Activated CD4-positive, CD25-positive, alpha-beta regulatory T cell (primary cell): ENCODE measurements at places on chromosomes 12 and 14.

GRCh38 chr14:89365061-89365801 lies 51.8 kb downstream of the FOXN3 start:
- peak; percentile 17 for DNase-seq

DNA sequence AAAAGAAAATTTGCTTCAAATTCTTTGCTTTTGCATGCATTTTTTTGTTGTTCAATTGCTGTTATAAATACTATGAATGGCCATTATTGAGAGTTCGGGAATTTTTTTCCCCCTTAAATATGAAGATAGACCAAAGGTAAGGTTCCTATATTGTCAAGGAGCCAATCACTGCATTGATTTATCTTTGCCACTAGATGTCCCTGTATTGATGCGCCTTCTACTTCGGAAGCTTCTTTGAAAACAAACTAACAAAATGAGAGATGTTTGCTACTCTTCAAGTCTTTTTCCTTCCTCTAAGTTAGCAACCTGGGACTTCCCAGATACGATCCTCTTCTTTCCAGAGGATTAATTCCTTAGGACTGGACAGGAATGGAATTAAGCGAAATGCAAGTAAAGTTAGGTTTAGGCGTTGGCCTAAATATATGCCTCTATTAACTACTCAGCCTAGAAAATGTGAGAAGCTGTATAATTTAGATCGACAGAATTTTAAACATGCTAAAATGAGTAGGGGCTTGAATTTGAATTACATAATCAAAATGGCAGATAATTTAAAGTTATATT lies 318.1 kb downstream of the AEBP2 start:
- no peak for DNase-seq

DNA sequence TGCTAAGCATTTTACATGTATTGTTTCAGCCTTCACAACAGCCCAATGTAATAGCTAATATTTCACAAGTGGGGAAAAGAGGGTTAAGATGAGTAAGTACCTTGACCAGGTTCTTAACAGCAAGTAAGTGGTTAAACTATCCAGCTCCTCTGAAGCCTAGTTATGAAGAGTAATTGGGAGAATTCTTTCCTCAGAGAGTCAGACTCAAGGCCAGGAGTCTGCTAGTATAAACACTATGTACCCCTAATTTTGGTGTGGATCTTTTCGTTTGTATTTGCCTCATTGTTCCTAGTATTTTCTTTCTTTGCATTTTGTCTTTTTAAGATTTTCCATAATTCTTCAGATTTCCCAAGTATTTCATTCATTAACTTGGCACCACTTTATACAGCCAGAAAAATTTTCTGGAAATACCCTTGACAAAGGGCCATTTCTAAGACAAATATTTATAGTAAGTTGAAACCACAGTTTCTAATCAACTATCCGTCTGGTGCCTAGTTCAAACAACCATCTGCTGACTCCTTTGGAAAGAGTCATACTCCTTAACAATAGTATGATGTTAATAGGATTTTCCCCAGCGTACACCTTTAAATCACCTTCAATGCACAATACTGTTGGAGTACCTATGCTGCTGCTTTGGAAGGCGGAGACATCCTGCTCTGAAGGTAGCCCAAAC lies 81.2 kb downstream of the SCAF11 start:
- no peak for DNase-seq

GRCh38 chr12:8847435-8847834 lies 25.0 kb downstream of the A2ML1 start:
- no peak for DNase-seq

GRCh38 chr14:91350483-91350812 lies 67.2 kb downstream of the CCDC88C start:
- DNase-seq: no peak

DNA sequence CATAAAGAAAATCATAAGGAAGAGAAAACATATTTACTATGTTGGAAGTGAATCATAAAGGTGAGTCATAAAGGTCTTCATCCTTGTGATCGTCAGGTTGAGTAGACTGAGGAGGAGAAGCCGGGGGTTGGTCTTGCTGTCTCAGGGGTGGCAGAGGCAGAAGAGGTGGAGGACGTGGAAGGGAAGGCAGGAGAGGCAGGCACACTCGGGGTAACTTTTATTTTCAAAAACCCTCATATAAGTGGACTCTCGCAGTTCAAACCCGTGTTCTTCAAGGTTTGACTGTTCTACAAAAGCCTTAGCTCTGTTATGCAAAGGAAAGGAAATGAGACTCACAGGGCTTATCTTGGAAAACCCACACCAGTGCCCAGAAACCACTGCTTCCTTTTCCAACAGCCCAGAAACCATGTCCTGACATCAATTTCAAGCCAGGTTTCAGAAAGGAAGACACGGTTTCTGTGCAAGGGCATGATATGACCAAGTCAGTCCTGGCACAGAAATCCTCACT lies 14.0 kb downstream of the SMCO2 start:
- DNase-seq: no peak
